ENCODE measurements at places on chromosomes 7 and 10.

- DNase-seq, result no peak
Measured at GRCh38 chr10:103175580-103176285, 17.3 kb downstream of the NT5C2 start.

DNA sequence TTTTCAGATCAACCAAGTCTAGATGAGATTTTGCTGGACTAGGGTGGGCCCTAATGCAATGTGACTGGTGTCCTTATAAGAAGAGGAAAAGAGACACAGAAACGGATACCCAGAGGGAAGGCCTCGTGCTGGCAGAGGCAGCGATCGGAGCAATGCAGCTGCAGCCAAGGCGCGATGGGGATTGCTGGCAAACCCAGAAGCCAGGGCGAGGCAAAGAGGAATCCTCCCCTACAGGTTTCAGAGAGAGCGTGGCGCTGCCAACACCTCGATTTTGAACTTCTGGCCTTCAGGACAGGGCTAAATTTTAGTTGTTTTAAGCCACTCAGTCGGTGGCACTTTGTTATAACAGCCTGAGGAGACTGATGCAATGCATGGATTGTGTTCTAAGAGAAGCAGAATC is 157.1 kb upstream of the RHEB start:
- no peak for DNase-seq

- no peak for DNase-seq
Measured at GRCh38 chr10:7756360-7756992, 31.3 kb downstream of the KIN start.

DNA sequence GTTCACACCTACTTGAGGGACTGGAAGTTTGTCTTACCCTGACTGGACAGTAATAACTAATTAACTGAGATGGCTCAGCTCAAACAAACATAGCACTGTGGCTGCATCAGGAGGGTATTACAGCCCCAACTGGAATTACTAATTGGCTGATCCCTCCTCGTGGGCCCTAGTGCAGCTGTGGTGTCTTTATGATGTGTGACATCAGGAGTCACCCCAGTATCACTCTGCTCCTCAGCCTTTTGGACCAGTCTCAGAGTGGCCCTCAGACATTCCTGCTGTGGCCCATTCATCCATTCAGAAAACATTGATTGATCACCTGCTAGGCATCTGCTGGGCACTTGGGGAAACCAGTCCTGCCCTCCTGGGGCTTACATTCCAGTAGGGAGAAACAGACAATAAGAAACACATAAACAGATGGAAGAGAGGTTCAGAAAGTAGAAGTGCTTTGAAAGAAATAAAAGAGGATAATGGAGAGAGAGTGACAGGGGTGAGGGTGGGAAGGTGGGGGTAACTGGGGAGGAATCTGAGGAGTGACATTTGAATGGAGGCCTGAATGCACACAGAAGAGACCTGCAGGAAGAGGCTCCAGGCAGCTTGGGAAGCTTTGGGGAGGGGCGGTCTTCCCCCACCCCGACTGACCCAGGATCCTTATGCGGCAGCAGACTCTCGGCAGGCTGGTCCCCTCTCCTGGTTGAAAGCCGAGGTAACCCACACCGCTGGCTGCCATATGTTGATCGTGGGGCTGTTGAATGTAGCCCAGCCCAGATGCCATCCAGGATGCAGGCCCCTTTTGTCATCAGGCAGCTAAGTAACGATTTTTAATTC is 113.1 kb downstream of the C10orf105 start:
- DNase-seq, result no peak

- no peak for DNase-seq
Measured at GRCh38 chr7:51046103-51046466, 263.4 kb upstream of the GRB10 start.

GRCh38 chr10:4822208-4822607 is 3.8 kb upstream of the AKR1E2 start:
- no peak for DNase-seq

DNA sequence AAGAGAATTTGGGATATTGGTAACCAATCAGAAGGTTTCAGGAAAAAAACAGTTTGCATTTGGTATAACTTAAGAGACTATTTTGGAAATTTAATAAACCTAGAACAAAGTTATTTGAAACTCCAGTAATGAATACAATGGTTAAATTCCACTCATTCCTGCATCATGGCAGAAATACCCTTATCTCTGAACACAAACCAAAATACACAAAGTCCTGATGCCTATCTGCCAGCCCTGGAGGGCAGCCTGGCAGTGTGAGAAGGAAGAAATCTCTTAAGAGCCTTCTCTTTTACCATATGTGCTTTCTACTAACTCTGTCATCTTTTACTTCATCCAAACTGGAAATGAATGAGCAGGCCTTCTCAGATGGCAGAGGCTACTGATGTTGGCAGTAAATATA is 147.1 kb upstream of the LYZL1 start:
- no peak for DNase-seq

GRCh38 chr7:26688936-26689506 is 175.4 kb downstream of the SKAP2 start:
- DNase-seq, result no peak

GRCh38 chr10:86372784-86373239 is 6.2 kb upstream of the GRID1 start:
- DNase-seq, result no peak

DNA sequence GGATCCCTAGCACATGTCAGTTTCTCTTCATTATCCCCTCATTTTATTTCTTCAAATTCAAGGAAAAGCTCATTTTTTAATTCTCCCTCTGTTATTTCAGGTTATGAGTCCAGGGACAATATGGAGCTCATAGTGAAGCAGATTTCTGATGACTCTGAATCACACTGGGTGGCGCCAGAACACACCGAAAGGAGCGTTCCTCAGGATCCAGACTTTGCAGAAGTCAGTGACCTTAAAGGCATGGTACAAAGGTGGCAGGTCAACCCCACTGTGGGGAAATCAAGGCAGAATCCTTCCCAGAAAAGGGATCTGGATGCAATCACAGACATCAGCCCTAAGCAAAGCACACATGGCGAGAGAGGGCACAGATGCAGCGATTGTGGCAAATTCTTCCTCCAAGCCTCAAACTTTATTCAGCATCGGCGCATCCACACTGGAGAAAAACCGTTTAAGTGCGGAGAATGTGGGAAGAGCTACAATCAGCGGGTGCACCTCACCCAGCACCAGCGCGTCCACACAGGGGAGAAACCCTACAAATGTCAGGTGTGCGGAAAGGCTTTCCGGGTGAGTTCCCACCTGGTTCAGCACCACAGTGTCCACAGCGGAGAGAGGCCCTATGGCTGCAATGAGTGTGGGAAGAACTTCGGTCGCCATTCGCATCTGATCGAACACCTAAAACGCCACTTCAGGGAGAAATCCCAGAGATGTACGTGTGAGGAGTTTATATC is 21.4 kb downstream of the ZKSCAN5 start:
- no peak for DNase-seq

GRCh38 chr10:5148678-5149032 is 36.3 kb downstream of the AKR1C8 start:
- no peak for DNase-seq

GRCh38 chr7:129952086-129952652 is 591 bp downstream of the UBE2H start:
- no peak for DNase-seq

DNA sequence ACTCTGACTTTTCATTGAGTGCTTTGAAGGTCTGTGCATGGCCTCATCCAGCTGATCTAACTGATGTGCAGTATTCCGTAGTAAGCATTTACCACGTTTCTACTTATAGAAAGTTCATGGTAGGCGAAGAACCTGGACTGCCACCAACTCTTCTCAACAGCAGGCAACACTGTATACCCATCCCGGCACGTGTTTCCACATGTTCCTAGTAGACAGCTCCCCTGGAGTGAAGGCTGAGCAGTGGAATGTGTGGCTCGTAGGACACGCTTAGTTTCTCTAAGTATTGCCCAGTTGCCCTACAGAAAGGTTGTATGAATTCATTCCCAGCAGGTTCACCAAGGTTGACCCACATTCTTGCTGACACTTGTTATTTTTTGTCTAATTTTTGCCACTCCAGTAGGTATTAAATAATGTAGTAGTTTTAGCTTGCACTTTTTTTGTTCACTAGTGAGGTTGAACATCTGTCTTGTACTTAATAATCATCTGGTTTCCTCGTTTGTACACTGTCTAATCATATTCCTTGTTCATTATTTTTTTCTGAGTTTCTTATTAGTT is 15.2 kb downstream of the PROSER2 start:
- DNase-seq, result no peak

- no peak for DNase-seq
Measured at GRCh38 chr10:77799352-77799751, 127.2 kb downstream of the DLG5 start.

DNA sequence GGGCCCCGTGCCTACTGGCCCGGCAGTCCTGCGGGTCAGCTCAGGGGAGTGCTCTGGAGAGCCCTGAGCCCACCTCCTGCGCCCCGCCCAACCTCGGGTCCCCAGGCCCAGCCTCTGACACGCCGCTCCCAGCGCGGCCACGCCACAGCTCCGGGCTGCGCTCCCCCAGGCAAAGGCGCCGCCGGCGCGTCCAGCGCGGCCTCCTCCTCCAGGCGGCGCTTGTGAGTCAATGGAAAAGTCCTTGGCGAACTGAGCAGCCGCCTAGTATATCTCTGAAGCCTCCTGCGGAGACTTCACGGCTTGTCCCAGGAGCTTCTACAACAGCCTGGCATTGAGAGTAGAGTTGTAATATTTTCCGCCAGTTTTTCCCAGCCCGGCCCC is 29.5 kb upstream of the BMS1 start:
- DNase-seq, result no peak
